Immature natural killer cell (primary cell): ENCODE measurements at places on chromosomes 7 and 10.

GRCh38 chr7:150377196-150377595, 1.9 kb upstream of the ZNF775 start:
- no peak for DNase-seq

GRCh38 chr10:1177936-1178335, 121.8 kb downstream of the WDR37 start:
- no peak for DNase-seq

DNA sequence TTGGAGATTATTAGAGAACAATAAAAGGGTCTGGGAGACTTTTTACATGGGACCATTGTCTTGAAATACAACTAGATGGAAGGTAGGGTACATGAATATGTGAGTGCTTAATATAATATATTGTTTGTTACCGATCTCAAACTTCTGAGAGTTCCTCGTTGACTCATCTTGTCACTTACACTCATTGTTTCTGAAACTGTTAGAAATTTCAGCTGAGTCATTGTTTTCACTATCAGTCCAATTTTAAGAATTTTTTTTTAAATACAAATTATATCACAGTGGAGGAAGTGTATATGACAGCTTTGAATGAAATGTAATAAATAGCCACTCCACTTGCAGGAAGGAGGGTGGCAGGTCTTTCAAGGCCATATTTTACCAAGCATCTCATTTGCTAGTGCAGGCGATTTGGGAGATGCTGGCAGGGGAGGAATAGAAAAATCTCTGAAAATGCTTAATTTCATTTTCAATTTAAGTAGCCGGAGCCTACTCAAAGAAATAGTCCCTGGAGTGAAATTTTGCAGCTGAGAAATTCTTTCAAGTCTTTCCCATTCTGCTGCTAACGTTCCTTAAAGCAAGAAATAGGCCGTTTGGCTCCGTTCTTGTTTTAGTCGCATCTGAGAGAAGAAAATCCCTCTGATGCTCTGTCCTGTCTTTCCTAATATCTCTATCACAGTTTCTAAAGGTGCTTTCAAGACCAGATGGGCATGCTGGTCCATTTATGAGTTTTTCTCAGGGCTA, 1404.2 kb upstream of the CELF2 start:
- DNase-seq, result no peak

- no peak for DNase-seq
Observed at GRCh38 chr7:158289761-158290523, 297.7 kb downstream of the PTPRN2 start.

- no peak for DNase-seq
Observed at GRCh38 chr7:48259463-48260280, 88.4 kb downstream of the ABCA13 start.

- DNase-seq, result no peak
Observed at GRCh38 chr7:105408791-105409410, 20.2 kb upstream of the SRPK2 start.

DNA sequence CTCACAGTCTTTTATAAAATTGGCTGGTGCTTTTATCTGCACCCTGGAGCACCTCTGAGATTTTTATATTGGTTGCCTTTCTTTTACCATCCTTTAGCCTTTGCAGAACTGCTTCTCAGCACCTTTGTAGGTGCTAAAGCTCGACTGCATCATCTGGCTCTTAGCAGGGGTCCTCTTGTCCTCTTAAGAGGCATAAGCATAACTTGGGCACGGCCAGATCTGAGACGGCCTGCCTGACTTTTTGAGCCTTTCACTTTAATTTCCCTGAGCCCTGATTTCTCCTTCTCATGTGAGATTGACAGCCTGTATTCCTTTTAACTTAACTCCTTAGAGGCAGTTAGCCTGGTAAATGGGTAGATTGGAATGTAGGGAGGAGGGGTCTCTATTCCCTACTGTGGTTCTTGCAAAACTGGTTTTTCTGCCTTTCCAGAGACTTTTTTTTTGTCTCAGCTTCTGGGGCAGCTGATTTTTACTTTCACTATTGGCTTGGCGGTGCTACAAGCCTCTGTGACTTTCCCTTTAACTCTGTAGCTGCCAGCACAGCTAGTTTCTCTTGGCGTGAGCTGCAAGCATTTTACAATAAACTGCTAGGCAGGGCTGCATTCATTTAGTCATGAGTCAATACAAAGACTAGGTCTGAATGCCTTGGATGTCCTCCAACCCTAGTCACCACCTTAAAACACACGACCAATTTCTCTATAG, 24.0 kb downstream of the ZPBP start:
- peak; percentile 34 for DNase-seq

DNA sequence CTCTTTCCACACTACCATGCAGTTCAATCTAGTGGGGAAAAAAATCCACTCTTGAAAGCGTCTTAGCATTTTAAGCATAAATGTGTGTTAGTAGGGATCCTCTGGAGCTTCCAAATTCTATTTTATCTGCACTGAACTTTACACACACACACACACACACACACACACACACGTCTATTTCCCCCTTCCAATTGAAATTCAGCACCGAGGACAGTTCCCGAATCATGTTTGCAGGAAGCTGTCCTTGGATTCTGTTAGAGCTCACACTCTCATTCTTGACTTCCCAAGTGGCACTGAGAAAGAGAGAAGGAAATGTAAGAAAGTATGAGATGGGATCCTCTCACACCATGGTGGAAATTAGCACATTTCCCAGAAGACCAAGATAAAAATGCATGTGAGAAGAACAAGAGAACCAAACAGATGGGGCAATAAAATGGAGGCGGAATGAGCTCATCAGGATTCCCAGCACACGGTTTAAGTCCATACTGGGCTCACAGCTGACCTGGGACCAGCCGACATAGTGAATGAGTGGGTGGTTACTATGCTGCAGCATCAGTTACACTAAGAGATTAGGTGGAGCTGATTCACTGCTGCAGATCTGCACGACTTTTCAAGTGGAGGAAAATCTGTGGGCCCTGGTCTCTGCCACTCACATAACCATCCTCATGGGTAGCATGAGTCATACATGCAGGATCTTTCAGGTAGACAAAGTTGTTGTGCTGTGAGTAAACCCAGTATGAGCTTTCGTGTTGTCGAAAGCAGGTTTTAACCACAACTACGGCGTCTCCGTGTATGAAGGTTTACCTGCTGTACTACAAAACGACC, 3.3 kb upstream of the NPTX2 start:
- DNase-seq, result no peak

GRCh38 chr10:101694674-101695403, at the start of gene FBXW4:
TSS of gene FBXW4 (minus strand) at chr10:101695170. CDS start at chr10:101695105, 65 bp downstream.
- DNase-seq, result peak; percentile 73

DNA sequence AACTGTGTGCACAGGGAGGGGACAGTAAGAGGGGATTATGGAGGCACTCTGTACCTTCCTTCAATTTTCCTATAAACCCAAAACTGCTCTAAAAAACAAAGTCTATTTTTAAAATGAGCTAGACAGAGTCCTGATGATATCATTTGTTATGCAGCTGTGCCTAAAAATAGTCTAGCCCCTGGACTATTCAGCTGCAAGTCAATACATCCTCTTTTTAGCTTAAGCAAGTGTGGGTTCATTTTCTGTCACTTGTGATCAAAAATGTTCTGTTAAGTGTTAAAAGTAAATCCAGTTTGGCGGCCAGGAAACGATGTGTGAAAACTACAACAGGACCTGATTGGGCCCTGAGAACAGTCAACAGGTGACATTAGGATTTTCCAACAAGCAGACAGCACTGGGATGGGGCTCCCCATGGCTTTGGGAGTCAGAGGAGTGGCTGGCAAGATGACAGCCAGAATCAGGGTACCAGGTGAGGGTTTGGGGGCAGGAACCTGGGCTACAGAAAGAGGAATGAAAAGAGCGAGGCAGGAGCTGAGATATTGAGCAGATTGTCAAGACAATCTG, 33.9 kb downstream of the FAM107B start:
- no peak for DNase-seq

DNA sequence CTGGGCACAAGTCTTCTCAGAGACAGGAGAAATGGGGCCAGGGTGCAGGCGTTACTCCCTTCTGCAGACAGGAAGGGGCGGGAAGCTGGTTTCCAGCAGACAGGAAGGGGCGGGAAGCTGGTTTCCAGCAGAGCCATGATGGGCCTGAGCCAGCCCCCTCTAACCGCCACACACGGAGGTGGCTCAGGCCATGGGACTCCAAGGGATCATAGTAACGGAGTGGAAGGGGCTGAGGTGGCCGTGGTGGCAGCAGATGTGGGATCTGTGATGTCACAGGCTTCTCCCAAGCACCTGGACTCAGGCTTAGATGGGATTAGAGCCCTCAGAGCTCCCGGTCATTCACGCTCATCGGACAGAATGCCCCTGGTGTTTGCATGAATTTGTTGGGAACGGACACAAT, 177.8 kb downstream of the USP6NL start:
- no peak for DNase-seq

- no peak for DNase-seq
Observed at GRCh38 chr7:25171071-25171470, 46.0 kb upstream of the CYCS start.

- DNase-seq, result no peak
Observed at GRCh38 chr10:49664006-49664841, 15.2 kb upstream of the C10orf53 start.

DNA sequence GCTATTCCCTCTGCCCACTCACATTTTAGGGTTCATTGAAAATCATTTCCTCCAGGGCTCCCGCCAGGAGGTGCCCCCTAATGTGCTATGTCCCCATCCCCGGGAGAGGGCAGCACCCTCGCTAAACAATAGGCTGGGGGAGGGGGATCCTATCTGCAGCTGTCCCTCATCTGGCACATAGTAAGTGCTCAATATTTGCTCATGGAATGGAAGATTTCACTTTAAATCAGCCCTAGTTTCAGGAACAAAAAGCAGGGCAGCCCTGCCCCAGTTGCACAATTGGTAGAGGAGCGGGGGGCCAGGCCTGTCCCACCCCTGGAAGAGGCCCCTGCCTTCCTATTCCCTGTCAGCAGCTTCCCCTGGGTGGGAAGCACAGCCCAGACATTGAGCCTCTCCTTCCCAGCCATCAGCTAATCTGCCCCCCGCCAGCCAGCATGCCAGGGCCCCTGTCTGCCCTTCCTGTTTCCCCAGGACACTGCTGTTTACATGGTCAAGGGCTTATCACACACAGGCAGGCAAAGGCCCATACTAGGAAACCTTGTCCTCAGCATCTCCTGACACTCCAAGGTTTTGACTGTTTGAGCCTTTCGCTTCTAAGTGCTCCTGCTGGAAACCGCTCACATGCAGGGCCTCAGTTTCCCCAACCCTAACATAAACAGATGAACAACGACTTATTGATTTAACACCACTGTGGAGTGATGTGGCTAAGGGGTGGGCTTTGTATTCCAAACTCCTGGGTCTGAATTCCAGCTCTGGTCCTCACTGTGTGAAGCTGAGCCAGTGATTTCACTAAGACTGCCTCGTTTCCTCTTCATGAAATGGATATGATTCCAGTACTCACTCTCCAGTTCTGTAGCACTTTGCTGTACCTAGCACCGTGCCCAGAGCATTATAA, 130.7 kb upstream of the ZMIZ1 start:
- no peak for DNase-seq

- DNase-seq, result no peak
Observed at GRCh38 chr7:133491846-133492652, 239.2 kb downstream of the EXOC4 start.

GRCh38 chr10:106086391-106086790, 1078.1 kb downstream of the SORCS1 start:
- DNase-seq, result no peak

GRCh38 chr10:81082621-81083376, 545.1 kb downstream of the SH2D4B start:
- DNase-seq, result no peak

DNA sequence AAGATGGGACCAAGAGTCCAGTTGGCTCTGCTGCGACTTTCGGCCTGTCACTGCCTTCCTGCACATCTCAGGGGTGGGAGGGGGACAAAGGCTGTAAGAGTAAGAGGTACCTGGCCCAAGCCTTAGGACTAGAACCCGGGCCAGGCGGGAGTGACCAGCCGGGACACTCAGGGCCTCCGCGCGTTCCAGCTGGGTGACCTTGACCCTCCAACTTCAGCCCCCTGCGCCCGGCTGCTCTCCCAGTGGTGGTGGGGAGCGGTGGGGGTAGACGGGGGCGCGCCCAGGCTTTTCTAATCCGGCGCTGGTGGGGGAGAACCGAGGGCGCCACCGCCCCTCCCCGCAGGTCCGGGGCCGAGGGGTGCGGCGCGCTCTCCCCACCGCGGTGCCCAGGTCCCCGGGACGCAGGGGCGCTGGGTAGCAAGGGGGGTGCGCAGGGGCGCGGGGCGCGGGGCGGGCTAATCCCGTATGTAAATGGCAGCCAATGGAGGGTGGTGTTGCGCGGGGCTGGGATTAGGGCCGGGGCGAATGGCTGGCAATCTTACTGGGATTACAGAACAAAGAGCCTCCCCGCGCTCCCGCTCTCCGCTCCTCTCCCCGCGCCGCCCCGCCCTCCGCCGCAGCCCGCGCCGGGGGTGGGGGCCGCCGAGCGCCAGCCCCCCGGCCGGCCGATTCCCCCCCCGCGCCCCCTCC, at the start of gene GTF2IRD1:
Gene GTF2IRD1 (plus strand): TSS at position 585 of the 690 bp plus-strand sequence. CDS start 54,175 bp downstream, outside the sequence.
- DNase-seq, result no peak

DNA sequence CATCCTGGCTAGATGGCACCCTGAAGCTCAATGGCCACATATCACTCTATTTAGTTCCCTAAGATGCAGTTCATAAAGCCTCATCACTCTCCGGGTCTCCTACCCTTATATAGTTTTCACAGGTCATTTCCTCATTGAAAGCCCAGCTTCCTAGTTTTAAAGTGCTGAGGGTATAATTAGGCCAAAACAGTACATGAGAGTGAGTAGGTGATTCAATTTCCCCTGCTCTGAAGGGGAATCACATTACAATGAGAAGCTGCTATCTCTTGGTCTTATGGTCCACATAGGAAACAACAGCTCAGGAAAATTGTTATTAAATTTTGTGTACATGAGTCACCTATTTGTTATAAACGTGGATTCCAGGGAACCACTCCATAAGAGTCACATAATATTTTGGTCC, 162.0 kb downstream of the SEMA3E start:
- DNase-seq, result no peak

GRCh38 chr7:6154542-6155404, 117.7 kb downstream of the CYTH3 start:
- no peak for DNase-seq

DNA sequence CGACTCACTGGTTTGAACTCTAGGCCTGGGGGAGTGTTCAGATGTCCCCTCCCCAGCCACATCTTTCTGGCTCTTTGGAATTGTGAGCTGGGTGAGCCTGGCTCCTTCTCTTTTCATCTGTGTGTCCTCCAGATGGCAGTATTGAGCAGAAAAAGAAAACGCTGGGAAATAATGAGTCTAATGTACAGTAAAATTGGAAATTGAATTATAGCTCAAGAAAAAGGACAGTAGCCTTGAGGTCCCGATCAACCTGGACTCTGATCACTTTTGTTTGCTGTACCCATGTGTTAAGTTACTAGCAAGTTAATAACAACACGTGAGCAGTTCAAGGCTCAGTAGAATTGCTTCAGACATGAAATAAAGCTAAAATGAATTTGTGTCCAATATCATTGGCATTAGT, 77.9 kb downstream of the SNX10 start:
- peak; percentile 43 for DNase-seq

GRCh38 chr7:92714280-92714679, 122.1 kb downstream of the CDK6 start:
- DNase-seq, result no peak
